ENCODE measurements at places on chromosomes 7 and 10.

DNA sequence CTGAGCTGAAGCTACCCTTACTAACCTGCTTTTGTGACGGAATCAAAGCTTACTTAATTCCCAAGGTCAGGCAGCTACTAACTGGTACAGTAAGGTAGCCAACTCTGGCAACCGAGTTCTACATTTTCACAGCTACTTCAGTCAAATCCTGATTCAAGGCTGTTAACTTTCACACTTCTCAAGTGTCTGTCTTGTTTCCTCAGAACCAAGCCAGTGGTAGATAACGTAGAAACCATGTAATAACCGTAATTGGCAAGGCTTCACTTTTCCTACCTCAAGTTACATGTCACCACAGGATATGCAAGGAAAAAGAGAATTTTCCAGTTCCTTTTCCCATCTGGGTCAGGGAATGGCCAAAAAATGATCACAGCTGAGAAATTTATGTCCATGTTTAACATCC is 746.7 kb downstream of the NRG3 start:
- no peak for DNase-seq

DNA sequence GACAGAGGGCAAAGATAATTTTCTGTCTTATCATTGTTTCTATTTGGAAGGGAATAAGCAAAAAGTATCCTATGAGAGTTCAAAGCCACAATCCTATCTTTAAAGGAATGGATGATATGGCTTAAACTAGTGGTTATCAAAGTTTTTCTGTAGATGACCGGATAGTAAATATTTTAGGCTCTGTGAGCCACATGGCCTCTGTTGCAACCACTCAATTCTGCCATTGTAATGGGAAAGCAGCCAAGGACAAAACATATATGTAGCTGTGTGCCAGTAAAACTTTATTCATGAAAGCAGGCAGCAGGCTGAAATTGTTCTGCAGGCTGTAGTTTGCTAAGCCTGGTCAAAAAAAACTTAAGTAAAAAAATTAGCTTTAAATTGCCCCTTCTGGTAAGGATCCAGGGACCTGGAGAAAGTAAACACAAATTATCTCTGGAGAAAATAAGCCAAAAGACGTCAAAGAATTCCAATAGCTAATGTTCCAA is 73.3 kb downstream of the THSD7A start:
- DNase-seq, result no peak

DNA sequence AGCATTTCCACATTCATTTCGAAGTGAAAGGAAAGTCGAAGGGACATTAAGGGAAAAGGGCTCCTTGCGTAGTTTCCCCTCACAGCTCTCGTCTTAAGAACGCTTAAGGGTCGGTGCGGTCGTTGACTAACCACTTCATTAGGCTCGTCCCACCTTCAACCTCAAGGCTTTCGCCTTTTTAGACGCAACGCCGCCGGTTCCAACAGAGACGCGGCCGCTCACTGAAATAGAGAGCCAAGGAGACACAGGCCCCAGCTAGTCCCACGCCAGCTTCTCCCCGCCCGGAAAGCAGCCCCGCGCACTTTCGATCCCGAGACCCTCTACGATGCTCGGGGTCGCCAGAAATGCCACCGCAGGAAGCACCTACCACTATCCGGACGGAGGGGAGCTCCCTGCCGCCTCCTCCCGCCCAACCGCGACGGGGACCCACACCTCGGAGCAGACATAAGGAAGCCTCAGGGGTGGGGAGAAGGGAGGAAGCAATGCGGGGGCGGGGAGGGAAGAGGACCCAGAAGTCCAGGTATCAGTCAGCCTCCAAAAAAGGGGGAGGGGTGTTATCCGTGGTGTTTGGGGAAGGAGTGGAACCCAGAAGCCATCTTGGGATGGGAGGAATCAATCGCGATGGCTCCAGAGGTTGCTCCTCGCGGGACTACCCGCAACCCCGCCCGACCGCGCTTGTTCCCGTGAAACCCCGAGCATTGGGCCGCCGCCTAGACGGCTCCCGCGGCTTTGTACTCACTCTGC is 559 bp downstream of the TRA2A start:
- DNase-seq, result peak; percentile 14

- no peak for DNase-seq
Observed at GRCh38 chr7:128417071-128417470, 7.3 kb upstream of the IMPDH1 start.

GRCh38 chr10:50558371-50558770 is 65.4 kb downstream of the SGMS1 start:
- no peak for DNase-seq

DNA sequence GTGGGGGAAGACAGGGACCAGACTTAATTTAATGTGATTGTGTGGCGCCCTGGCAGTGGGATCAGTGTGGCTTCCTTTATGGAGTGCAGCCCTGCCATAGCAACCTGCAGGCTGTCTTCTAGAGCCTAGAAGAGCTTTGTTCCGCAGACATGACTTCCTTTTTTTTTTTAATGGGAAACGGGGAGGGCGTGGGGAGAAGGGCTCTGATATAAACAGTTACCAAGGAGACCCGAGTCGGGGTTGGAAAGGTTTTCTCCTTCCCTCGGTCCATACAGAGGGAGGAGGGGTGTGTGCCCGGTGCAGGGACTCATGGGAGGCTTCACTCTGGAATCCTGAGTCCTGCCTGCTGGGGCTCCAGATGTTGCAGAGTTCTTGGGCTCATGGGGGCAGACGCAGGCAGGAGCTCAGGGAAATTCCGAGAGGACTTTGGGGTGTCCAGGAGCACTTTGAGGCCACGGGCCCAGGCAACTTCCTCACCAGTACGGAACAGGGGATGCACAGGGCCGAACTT is 26.9 kb downstream of the TMEM120A start:
- DNase-seq, result no peak

DNA sequence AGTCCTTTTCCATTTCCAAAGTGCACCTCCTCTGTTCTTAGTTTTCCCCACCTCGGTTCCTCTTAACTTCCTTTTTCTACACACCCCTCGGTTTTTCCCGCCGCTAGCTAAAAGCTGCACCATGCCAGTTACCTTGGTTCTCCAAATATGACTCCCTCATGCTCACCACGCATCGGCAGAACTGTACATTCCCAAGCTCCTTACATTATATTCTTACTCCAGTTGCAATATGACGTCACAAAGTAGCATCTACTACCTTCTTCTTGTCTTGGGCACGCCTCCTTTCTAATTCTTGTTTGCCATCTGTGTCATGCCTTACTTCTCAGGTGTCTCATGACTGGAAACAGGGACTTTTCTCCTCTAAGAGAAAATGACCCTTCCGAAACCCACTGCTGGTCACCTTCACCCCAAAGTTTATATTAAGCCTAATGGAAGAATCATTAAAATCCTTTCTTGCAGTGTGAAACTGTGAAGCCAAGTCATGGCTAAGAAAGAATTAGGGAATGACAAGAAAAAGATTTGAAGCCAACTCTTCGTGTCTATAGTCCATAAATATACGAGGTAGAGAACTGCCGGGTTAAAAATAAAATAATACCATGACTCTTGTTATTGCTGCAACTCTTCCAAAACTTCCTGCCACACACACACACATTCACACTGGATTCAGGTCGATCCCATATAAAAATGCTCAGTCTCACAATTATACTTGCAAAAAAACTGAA is 1.7 kb downstream of the ESYT2 start:
- no peak for DNase-seq

- no peak for DNase-seq
Observed at GRCh38 chr7:12607134-12607533, 36.6 kb downstream of the SCIN start.

DNA sequence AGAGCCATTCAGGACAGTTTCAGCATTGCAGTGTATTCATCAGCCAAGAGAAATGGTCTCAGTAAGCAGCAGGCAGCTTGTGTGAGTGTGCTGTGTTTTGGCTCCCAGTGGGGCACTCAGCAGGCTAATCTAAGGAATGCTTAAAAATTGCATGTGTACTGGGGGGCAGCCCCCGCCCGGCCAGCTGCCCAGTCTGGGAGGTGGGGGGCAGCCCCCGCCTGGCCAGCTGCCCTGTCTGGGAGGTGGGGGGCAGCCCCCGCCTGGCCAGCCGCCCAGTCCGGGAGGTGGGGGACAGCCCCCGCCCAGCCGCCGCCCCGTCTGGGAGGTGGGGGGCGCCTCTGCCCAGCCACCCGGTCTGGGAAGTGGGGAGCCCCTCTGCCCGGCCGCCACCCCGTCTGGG is 116.2 kb downstream of the GRID1 start:
- no peak for DNase-seq

GRCh38 chr7:37947138-37947940 is 26.9 kb downstream of the EPDR1 start:
- no peak for DNase-seq

DNA sequence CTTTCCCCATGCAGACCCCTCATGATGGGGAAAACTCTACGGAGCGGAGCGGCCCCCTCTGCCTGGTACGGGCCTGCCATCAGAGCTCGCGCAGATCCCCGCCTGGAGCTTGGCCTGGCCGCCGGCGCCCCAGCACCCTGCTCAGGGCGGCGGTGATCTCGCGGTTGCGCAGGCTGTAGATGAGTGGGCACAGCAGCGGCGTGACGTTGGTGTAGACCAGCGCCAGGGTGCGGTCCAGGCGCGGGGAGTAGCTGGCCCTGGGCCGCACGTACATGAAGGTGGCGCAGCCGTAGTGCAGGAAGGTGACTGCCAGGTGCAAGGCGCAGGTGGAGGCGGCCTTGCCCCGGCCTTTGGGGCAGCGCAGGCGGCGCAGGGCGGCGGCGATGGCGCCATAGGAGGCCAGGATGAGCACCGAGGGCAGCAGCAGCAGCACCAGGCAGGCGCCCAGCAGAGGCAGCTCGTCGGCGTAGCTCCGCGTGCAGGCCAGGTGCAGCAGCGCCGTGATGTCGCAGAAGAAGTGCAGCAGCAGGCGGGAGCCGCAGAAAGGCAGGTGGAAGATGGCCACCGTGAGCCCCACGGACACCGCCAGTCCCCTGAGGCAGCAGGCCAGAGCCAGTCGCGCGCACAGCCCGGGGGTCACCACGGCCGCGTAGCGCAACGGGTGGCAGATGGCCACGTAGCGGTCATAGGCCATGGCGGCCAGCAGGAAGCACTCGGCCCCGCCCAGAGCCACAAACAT is 33.4 kb downstream of the TAS2R41 start:
- DNase-seq, result no peak

GRCh38 chr10:129831150-129831549 is 132.9 kb downstream of the EBF3 start:
- no peak for DNase-seq

GRCh38 chr7:123499211-123499970 is 35.0 kb downstream of the IQUB start:
- DNase-seq, result no peak

- no peak for DNase-seq
Observed at GRCh38 chr7:16260236-16260728, 161.1 kb downstream of the CRPPA start.

DNA sequence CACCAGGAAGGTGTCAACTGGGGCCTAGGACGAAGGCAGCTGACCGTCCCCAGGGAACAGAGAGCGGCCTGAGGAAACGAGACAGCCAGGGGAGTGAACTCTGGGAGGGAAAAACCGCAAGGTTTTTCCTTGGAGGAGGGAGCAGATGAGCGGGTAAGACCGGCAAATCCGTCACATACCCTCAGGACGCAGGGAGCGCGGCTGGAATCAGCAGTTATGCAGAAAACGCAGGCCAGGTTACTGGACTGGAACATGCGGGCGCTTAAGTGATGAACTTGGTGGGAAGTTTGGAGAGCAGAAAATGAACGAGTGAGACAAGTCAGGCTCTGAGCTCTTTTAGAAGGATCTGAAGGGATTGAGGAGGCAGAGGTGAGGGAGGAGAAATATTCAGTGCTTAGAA is 76.7 kb downstream of the BMS1 start:
- DNase-seq, result no peak

DNA sequence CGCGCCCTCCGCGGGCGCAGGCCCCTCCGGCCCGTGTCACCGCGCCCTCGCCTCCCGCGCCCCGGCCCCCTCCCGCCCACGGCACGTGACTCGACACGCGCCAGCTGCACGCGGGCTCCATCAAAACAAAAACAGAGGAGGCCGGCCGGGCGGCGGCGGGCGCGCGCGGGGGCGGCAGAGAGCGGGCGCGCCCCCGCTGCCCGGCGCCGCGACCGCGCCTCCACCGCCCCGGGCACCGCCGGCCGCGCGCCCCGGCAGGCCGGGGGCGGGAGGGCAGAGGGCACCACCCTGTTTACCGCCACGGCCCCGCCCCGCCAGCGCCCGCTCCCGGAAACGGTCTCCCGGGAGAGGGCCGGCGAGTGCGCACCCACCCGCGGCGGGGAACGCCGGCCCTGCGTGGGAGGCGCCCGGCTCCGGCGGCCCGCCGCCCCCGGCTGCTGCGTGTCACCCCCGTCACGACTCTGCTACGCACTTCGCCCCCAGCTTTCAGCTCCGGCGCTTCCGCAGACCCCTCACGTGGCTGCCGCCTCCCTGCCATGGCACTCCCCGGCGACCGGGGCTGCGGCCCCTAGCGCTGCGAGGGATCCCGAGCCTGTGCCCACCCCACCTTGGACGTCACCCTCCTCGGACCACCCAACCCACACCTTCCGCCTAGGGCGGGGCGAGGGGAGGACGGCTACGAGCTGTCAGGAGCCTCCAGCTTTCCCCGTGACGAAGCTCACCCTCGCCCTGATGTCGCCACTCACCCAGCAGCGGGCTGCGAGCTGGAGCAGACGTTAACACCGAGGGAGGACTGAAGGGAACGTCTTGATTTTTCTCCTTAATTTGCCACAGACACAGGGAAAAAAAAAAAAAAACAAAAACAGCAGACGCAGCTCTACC is 221.6 kb upstream of the MKLN1 start:
- DNase-seq, result peak; percentile 85

GRCh38 chr10:123669886-123670285 is 3.7 kb downstream of the GPR26 start:
- DNase-seq, result no peak

GRCh38 chr7:44445986-44446671 is 44.3 kb downstream of the NUDCD3 start:
- DNase-seq, result no peak

GRCh38 chr10:88764110-88764509 is 4.3 kb downstream of the LIPN start:
- no peak for DNase-seq

DNA sequence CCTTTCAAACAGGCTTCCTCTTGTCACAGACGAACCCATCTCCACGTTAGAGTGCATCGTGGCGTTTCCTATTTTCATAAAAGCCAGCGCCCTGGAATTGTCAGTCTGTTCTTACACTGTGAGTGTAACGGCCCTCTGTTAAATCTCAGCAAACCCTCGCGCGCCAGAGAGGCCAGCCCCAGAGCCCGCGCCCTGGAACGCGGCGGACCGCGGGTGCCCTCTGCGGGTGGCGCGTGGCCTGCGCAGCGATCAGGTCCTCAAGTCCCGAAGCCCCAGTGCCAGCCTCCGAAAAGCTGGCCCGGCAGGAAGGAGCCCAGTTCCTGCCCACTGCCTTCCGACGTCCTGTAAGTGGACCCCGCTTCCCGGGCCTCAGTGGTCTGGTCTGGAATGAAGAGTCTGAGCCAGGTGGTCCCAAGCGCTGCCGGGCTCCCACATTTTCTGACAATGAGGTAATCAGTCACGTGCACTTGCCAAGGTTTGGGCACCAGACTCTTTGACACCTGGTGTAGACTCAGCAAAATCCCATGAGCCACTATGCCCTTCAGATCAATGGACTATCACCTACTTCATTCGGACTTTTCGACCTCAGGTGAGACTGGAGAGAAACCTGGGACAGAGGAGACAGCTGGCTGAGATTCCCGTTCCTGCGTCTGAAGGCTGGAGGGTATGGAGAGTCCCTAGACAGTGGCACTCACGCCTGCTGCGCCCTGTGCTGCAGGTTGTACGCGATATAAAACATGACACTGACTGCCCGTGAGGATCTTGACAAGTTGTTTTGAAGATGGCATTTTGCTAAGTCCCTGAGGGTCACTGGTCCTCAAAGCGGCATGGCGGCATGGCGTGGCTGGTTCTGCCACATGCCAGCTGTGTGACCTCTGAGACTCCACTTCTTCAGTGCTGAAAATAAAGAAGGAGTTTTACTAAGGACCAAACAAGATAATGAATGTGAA is 109.4 kb upstream of the LANCL2 start:
- peak; percentile 53 for DNase-seq
